OCI-LY7 (cell line): ENCODE measurements at places on chromosomes 7 and 10.

DNA sequence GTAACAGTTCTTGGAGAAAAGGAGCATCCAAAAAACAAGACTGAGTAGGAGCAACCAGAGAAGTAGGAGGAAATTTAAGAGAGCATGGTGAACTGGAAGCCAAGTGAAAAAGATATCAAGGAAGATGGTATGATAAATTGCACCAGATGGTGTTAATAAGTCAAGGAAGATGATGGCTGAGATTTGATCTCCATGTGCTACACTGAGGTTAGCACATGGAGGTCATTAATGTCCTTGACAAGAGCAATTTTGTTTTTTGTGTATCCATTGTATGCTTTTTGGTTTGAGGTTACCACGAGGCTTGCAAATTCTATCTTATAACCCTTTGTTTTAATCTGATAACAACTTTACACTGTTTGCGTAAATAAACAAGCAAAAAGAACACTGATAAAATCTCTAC is 11.3 kb upstream of the PTTG1IP2 start:
- no peak for DNase-seq

DNA sequence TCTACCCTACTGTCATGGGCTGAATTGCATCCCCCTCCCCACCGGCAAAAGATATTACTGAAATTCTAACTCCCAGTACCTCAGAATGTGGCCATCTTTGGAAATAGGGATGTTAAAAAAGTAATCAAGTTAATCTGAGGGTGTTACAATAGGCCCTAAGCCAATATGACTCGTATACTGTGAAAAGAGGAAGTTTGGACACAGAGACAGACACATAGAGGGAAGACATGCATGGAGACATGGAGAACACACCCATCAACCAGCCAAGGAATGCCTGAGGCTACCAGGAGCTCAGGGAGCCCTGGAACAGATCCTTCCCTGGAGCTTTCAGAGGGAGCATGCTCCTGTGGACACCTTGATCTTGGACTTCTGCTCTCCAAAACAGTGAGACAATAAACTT is 138.2 kb upstream of the ADO start:
- DNase-seq = no peak

GRCh38 chr10:127319271-127319670 is 122.9 kb upstream of the INSYN2A start:
- DNase-seq = no peak

- DNase-seq = no peak
Measured at GRCh38 chr10:2456834-2457233, 610.5 kb upstream of the PFKP start.

DNA sequence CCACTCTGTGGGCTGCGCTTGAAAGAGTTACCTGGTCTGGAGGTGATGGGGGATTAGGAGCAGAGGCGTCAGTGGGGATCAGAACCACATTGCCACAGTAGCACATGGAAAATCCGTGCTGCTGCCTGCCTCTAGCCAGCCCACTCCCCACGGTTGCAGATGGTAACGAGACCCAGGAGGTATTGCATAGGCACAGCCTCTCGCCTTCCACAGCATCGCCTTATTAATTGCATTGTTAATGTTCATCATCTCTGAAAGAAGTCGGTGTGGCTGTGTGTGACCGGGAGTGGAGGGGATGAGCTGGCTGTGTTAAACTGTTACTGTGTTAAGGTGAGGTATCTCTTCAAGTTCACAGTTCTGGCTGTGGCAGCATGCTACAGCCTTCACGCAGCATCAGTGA is 35.2 kb upstream of the LRRC4 start:
- no peak for DNase-seq

GRCh38 chr7:130732980-130733930 is 752 bp downstream of the KLF14 start:
- DNase-seq = no peak

- DNase-seq = no peak
Measured at GRCh38 chr7:12907774-12908173, 220.3 kb downstream of the ARL4A start.

- no peak for DNase-seq
Measured at GRCh38 chr7:109582211-109582610, 1012.5 kb downstream of the DNAJB9 start.

GRCh38 chr10:97923057-97923456 is 73.4 kb downstream of the GOLGA7B start:
- no peak for DNase-seq

DNA sequence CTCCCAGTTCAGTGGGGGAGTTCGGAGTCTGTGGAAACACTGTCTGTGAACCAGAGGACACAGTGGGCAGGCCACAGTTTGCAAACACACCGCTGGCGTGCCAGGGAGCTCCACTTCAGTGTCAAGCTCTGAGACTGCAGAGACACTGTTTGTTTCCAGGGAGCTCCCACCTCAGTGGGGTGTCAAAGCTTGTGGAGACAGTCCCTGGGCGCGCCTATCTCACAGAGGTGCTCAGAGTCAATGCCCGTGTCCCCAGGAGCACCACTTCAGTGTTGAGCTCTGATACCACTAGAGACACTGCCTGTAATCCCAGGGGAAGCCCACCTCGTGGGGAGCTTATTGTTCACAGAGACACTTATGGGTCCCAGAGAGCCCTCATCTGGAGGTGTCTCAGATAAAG is 4.3 kb downstream of the MYO1G start:
- no peak for DNase-seq

- DNase-seq = no peak
Measured at GRCh38 chr10:131848741-131849590, 51.8 kb upstream of the PPP2R2D start.

DNA sequence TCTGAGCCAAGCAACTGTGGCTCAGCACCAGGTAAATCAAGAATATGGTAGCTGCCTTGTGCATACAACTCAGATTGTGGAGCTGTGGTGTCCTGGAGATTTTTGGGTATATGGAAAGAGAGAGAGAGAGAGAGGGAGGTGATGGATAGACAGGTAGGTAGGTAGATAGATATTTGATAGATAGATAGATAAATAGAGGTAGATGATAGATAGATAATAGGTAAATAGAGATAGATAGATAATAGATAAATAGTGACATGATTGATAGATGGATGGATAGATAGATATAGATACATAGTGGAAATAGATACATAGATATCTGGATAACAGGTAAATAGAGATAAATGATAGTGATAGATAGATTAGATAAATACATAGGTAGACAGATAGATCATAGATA is 206.3 kb downstream of the KLF6 start:
- no peak for DNase-seq

DNA sequence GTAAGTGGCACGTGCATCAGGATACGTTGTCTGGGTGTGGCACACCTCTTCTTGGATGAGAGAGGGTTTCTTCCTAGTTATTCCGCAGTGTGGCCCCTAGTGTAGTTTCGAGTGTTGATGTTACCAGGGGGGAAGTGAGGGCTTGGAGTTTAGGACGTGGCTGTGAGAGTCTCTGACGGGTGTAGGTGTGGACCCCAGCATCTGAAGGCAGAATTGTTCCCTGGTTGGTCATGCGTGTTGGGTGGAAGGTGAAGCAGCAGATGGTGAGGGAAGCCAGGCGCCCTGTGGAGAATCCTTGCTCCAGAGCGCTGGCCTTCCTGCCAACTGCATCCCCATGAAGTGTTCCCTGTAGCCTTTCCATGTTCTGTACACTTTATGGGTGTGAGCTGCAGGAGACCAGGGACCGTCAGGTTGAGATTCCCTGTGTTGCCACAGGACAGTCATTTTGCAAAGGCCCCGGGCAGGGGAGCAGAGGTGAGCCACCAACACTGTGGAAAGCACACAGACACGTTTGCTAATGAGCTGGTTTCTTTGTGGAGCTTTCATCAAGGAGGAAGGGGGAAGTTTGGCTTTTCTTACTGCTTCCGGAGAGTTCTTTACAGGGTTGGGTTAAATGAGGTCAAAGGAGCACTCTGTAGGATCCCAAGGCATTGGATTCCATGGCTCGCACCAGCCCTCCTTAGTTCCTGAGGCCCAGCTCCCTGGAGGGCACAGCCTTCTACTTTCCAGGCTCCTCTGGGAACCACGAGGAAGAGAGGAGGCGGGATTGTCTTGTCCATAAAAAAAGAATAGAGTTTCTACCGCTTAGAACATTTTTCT is 32.0 kb downstream of the TSPAN14 start:
- no peak for DNase-seq

GRCh38 chr7:30249986-30250774 is 34.2 kb upstream of the ZNRF2 start:
- no peak for DNase-seq

DNA sequence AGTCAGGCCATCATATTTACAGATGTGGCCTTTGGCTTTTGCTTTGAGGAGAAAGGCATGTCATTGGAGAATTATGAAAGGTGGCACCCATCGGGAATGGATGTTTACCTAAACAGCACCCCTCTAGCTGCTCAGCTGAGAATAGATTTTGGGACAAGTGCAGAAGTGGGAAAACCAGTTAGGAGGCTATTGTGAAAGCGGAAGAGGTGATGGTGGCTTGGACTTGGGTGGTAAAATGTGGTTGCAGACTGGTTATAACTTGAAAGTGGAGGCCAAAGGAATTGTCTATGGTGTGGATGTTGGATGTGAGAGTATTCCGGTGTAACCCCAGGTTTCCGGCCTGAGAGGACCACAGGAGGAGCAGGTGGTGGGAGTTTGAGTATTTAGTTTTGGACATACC is 5.2 kb upstream of the SLC12A9 start:
- DNase-seq = no peak

DNA sequence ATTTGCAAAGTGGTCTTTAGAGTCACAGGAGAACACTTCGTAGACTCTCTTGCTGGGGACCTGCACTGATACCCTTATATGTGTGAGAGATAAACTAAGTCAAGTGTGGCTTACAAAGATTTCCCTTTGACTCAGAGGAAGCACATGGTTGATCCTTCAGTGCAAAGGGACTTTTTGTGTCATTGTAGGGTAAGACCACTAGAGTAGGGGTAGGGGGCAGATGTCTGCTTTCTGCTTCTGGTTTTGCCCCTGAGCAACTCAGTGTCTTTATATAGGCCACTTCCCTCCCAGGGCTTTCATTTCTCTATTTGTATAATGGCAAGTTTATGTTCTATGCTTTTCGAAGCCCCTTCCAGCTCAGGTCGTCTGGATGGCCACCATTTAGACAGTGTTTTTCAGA is 281.7 kb downstream of the SORCS3 start:
- DNase-seq = no peak

DNA sequence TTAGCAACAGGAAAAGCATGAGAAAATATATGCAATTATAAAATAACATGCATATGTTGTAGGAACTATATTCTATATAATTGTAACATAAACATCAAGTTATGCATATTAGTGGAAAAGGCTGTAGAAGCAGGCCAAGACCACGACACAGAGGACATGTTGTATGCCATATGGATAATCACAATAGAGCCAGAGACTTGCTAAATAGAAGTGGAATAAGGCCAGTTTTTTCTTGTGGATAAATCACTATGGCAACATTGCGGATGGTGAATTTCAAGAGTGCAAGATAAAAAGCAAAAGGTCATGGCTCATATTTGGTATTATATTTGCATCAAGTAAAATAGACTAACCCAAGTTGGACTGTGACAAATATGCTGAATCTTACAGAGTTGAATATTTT is 93.0 kb downstream of the PCDH15 start:
- DNase-seq = no peak

GRCh38 chr10:3782451-3783315 is 2.3 kb downstream of the KLF6 start:
- peak; percentile 56 for DNase-seq

GRCh38 chr10:120516426-120516825 is 59.4 kb downstream of the PLPP4 start:
- DNase-seq = no peak

DNA sequence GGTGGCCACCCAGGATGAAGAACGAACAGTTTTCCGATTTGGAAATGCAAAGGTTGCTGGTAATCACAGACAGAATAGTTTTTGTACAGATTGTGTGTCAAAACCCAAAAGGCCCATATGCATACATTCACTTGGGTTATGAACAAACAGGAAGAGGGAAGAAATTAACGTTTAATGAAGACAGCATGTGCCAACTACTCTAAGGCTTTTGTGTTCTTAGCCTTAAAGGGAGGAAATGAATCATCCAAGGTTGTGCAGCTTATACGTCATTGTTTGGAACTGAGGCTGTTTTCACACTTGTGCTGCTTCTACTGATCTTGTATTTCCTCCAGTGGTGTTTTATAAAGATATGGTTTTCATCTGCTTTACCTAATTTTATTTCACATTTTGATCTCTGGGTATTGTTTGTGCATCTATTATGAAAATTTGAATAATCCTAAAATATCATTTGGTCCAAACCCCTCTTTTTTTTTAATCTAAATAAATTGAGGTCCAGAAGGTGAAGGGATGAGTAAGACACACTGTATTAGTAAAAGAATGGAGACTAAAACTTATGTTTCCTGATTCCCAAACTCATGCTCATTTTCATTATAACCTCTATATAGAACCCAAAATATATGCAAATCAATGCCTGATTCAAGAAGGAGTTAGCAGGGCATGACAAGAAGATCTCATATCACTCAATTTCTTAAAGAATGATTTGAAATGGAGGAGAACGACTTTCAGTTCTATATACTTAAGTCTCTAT is 373.1 kb downstream of the THSD7A start:
- DNase-seq = no peak

DNA sequence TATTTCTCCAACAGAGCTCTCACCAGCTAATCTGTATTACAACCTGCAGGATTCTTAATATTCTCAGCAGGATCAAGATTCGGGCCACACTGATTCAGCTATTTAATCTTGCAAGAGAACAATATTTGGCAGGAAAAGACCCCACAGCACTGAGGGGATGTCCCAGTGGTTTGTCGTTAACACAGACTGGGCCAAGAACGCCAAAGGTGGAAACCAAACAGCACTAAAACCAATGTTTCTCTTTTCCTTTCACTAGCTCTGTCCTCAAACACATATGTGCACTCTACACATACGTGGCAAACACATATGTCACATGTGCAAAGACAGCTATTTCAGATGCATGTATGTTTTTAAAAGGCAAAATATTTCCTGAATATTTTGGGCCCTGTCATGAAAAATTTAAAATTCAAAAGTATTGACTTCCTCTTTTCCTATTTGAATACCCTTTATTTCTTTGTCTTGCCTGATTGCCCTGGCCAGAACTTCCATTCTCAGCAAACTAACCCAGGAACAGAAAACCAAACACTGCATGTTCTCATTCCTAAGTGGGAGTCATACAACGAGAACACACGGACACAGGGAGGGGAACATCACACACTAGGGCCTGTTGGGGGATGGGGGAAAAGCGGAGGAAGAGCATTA is 51.7 kb upstream of the NEBL start:
- peak; percentile 25 for DNase-seq
